ENCODE measurements at places on chromosomes 16 and 17. TPM values are rescaled to one million over a fixed set of nuclear protein-coding genes. Genes with fewer than 3 reads are reported as not detected.

CCDC57 gene
- 35.0 TPM for total RNA-seq

RTN4RL1 gene
- 7.9 TPM for total RNA-seq

EPX gene
- total RNA-seq = not detected

TPSB2 gene
- total RNA-seq = not detected

CPHXL2 gene
- total RNA-seq = not detected

TUBB3 gene
- total RNA-seq = 199 TPM

SLC25A10 gene
- 117 TPM for total RNA-seq

GGNBP2 gene
- 40.5 TPM for total RNA-seq

ASPHD1 gene
- total RNA-seq = 2.0 TPM

CD300LF gene
- total RNA-seq = not detected

TMEM106A gene
- total RNA-seq = not detected

ALDH3A1 gene
- 27.9 TPM for total RNA-seq

G6PC3 gene
- 60.1 TPM for total RNA-seq

ADGRG1 gene
- 33.7 TPM for total RNA-seq

VKORC1 gene
- 127 TPM for total RNA-seq

DNASE1L2 gene
- total RNA-seq = 1.6 TPM

ZNF48 gene
- 14.2 TPM for total RNA-seq

CACNG1 gene
- total RNA-seq = not detected

NPIPB6 gene
- 0.17 TPM for total RNA-seq

MT1G gene
- total RNA-seq = not detected

CLEC18B gene
- 0.29 TPM for total RNA-seq

Data from PC-3 (cell line).